ENCODE measurements at places on chromosomes 16 and 17.

DNA sequence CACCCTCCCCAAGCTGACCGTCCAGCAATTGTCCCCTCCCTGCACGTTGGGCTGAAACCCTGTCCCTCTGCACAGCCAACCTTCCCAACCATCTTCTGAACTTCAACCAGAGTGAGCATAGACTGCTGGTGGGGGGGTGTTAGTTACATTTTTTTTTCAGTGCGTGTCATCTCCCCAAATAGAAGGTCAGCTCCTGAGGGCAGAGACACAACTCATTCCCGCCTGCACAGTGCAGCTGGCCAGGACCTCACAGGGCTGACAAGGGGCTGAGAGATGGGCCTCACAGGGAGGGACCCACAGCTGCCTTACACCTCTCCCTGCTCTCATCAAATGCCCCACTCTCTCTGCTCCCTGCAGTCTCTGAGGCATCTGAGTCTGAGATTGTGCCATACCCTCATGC, 8.4 kb downstream of the SRL start:
- no peak for DNase-seq

GRCh38 chr17:37388266-37388665, 12.5 kb downstream of the C17orf78 start:
- no peak for DNase-seq

DNA sequence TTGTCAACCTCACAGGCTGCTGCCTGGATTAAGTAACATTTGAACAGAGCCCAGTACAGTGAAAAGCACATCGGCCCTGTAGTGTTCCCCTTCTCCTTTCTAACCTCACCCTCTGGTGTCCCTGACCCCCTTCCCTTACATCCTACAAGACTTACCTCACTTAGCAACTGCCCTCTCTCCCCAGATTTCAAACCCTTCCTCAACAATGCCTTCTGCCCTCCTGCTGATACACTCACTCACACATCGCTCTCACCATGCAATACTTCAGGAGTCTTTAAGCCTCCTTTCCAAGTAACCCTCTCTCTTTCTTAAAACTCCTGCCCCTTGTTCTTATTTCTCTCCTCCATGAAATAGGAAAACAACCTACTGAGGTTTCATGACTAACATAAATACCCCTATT, 17.8 kb downstream of the ZZEF1 start:
- no peak for DNase-seq

DNA sequence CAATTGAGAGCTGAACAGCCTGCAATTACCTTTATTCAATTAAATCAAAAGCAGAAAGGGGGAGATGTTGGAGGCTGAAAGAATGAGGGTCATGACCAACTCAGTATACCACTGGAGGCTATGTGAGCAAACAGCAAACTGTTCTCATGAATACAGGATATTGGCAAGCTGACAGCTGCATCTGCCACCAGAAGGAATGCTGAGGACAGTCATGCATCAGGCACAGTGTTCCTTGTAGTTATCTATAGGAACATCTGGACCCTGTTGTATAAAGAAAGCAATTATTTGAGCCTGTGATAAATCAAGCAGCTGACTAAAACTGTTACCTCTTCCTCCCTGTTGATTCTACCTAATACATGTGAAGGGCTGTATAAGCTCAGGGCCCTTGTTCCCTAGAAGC, 2064.6 kb downstream of the TP53TG3F start:
- DNase-seq = no peak

DNA sequence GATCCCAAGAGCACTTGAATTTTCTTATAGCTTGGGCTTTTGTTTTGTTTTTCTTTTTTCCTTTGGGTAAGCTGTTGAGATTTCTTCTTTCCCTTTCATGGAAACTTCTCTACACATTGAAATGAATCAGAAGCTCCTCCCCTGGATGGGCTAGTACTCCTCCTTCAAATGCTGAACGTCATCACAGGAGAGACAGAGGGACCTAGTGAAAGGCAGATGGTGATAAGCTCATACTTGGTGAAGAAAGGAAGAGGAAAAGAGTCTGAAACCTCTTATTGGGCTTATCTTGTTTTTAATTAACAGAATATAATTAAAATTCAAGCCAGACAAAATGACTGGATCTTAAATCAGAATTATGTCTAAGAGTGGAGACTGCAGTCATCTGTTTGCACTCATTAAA, 147.3 kb downstream of the SNX11 start:
- no peak for DNase-seq

DNA sequence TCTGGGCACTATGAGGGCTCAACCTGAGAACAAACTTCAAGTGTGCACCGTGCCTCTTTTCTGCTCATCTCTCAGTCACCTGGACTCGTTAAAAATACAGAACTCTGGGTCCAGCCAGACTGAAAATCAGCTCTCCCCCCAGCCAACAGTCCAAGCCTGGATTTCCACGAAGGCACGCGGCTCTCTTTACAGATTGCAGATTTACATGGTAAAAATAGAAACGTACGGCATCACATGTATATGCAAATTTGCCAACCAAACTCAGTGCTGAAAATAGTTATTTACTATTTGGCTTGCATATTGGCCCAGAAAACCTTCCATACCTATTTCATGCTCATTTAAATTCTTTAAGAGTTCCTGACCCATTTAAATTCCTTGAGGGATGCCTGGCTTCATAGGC, 315.8 kb downstream of the MAF start:
- DNase-seq = no peak

- no peak for DNase-seq
Observed at GRCh38 chr17:79925242-79925957, 86.2 kb upstream of the CBX4 start.

DNA sequence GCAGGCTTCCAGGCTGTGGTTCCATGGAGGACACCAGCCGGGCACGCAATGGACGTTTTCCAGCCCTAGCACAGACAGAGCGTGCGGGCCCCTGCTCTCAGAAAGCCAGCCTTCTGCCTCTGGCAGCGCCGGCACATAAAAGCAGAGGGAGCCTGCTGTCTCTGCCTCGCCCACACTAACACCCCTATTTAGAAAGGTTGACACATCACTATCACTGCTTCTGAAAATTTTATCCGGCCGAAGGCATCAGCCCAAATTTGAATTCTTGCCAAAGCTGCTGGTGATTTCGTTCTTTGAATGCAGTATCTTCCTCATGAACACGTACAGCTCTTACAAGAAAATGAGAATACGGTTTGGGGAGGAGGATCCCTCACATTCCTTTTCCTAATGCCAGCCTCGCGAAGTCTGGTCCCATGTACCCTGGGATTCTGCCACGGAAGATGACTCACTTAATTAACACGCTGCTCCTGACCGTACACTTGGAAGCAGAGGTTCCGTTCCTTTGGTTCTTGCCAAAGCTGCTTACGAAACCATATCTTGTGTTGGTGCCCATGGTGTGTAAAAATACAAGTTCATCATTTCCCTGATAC, 1.3 kb upstream of the RAB11FIP3 start:
- no peak for DNase-seq

DNA sequence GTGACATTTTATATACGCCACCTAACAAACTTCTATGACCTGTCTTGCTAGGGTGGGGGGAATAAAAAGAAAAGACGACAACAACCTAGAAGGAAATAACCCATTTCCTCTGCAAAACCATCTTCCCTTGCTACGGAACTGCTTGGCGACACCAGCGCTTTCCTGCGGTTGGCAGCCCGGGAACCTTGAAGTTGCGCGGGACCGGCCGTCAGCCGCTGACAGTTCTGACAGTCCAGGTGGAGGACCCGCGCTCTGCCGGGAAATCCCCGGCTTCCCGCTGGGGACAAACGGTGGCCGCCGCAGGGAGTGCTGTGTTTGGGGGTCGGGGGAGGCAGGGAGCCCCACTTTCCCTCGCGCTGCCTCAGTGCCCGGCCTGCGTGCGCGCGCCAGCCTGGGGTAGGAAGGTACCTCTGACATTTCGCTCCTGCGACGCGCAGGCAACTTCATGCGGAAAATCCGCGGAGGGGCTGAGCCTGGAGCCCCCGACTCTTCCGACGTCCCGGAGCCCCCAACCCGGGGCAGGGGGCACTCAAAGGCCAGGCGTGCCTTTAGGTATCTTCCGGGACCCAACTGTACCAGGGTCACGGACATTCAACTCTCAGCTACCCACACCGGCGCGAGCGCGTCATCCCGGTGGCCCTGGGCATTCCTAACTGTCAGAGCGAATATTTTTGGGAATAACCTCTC, 516 bp downstream of the SLC16A6 start:
- no peak for DNase-seq

- no peak for DNase-seq
Observed at GRCh38 chr17:51270636-51271035, 10.3 kb downstream of the UTP18 start.

All from NCI-H345 (cell line).